Esophagus muscularis mucosa (tissue), 4 donors: ENCODE measurements at places on chromosomes 7 and 10. TPM values are rescaled to one million over a fixed set of nuclear protein-coding genes. Genes with fewer than 3 reads are reported as not detected.

ASZ1 gene
- not detected for total RNA-seq

OR2A12 gene
- total RNA-seq: not detected

DNA sequence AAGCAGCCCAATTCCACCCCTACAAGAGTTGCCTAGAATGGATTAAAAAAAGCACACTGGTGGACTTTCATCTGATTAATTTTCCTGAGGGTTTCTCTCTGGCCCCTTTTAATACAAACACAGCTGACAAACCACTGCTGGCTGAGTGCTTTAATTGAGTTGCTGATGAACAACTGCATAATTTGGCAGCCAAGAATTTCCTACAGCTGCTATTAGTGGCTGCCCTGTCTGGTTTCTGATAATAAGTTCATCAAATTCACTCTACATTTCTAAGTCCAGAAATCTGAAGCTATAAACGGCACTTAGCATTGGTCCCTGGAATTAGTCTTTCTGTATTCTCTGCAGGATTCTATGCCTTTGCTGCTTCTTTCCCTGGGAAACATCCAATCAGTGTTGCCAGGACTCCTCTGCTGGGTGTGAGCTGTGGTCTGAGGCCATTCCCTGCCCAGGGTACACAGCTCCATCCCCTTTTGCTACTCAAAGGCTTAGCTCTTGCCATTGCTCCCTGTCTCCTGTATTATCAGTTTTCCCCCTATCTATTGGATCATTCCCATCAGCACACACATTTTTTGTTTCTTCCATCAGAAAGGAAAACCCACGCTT, 110.6 kb downstream of the LSM5 start:
- no peak overlapping the region for H3K27ac ChIP-seq
- no peaks in the 10 kb centered on the region for H3K4me1 ChIP-seq

LLCFC1 gene
- not detected for total RNA-seq

- peak overlapping the region; percentile 89 for H3K27ac ChIP-seq
Measured at GRCh38 chr7:134777908-134778580, 1.4 kb upstream of the CALD1 start.

DNA sequence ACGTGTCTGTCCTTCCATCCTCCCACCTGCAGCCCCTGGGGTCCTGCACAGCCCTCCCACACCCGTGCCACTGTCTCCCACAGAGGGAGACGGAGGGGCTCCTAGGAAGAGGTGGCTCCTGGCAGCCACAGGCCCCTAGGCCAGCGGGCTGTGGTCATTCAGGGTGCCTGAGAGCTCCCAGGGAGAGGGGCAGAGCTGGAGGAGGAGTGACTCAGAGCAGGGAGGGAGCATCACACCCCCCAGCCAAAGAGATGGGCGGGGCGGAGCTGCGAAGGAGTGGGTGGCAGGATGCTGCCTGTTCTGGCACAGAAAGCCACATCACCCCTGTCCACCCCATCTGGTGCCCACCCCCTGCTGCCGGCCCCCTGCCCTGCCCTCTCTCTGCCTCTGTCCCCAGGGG, 50.5 kb downstream of the STK32C start:
- no peaks in the 10 kb centered on the region for H3K27me3 ChIP-seq
- H3K4me1 ChIP-seq: no peaks in the 10 kb centered on the region
- no peak overlapping the region for H3K4me3 ChIP-seq
- no peak overlapping the region for H3K27ac ChIP-seq

SSC4D gene
- total RNA-seq: 0.66 TPM

FGL2 gene
- total RNA-seq: 217 TPM

DNA sequence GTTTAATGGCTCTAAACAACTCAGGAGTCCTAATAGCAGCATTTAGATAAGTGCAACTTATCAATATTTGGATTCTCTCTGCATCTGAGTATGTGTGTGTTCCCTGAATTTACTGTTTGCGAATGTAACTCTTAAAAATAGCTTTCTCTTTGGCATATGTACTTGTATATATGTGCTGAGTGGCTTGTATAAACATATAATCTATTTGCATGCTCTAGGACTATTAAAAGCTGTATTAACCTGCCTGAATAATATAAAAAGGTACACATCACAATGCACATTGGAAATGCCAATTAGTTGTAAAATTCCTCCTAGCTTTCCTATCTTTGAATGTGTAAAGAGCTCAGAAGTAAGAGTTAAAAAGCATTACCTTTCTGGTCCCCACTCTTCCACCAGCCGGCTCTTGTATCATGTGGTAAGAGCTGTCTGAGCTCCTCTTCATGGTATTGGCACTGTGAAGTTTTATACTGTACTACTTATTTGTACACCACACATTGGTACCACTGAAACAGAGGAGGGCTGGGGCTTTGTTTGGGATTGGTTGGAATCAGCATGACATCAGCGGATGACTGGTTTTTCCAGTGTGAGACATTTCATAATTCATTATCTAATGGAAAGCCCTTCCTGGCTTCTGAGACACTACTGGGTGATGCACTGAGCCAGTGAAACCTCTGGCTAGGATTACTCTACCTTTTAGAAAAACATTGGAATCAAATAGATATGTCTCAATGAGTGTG, at the start of gene INHBA:
TSS of gene INHBA (minus strand) at position 456 of the 737 bp plus-strand sequence. CDS start 2,716 bp downstream, outside the sequence.
- H3K4me1 ChIP-seq: peaks cover 29% of the 10 kb centered on the region
- H3K27me3 ChIP-seq: no peaks in the 10 kb centered on the region
- DNase-seq: peak; percentile 92
- peak within 1 kb of the TSS; percentile 86 for H3K27ac ChIP-seq
- H3K4me3 ChIP-seq: peak within 1 kb of the TSS; percentile 70

DNA sequence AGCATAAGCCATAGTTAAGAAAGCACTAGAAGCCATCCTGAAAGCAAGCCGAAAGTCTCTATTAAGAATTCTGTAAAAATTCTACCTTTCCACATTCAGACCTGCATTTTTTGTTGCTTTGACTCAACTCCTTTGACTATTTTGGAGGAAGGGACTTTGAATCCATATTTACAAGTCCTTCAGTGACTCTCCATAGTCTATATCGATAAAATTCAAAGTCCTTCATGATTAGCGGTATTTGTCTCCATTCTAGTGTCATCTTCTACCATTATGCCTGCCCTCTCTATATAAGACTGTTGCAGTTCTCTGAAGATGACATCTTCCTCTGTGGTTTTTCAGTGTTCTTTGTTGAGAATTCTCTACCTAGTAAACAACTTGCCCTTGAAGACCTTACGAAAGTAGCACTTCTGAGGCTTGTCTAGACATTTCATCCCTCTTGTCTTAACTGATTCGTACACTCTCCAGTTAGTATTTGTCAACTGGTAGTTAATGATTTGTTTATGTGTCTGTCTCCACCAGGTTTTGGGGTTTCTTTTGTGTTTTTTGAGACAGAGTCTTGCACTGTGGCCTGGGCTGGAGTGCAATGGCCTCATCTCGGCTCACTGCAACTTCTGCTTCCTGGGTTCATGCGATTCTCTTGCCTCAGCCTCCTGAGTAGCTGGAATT, 1.7 kb downstream of the CCSER2 start:
- DNase-seq: no peak
- H3K27me3 ChIP-seq: no peaks in the 10 kb centered on the region
- peak overlapping the region; percentile 96 for H3K4me3 ChIP-seq
- no peaks in the 10 kb centered on the region for H3K36me3 ChIP-seq
- no peak overlapping the region for H3K27ac ChIP-seq

C10orf67 gene
- not detected for total RNA-seq

SPDYE2 gene
- not detected for total RNA-seq

DNA sequence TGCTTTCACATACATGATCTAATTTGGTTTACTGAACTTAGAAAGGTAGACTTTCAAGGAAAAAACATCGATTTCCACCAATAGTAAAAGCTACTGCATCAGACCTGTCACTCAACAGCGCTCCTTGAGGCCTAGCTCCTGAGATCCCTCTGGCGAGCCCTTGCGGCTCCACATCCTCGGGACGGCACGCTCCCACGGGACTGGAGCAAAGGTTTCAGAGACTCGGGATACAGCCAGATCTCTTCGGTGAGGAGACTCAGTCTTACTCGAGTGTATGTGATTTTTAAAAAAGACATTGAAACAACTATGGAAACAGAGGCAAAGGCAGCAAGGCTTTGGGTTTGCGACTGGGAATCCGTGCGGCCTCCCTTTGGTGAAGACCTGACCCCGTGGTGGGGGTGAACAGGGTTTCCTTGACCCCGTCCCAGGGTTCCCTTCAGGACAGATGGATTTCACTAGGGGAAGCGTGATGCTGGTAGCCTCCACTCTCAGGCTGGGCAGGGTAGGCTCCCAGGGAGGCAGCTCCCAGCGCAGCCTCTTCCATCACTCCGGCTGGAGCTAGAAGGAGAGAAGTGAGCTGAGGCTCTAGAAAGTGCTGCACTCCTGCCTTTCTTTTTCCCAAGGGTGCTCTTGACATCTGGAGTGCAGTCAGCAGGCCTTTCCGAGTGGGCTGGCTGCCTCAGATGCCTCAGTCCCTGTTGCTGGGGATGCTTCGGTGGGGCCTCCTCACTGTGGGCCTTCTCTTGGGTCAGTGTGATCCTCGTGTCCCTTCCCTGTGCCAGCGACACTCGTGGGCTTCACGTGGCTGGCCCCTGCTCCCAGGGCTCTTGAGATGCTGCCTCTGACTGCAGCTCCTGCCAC, 5.8 kb upstream of the ATP6V0E2 start:
- peaks cover 12% of the 10 kb centered on the region for H3K36me3 ChIP-seq
- no peak overlapping the region for H3K4me3 ChIP-seq
- no peak for DNase-seq
- H3K4me1 ChIP-seq: peaks cover 10% of the 10 kb centered on the region
- no peaks in the 10 kb centered on the region for H3K27me3 ChIP-seq

MCM10 gene
- 0.17 TPM for total RNA-seq

NUTM2E gene
- not detected for total RNA-seq

IFIT3 gene
- 7.8 TPM for total RNA-seq

GRCh38 chr7:28695300-28696295, 262.5 kb downstream of the TRIL start:
- H3K4me1 ChIP-seq: peaks cover 19% of the 10 kb centered on the region
- DNase-seq: no peak
- H3K36me3 ChIP-seq: no peaks in the 10 kb centered on the region
- no peaks in the 10 kb centered on the region for H3K27me3 ChIP-seq
- H3K4me3 ChIP-seq: no peak overlapping the region

NRG3 gene
- 0.17 TPM for total RNA-seq

- H3K27ac ChIP-seq: peak overlapping the region; percentile 90
- peaks cover 2% of the 10 kb centered on the region for H3K36me3 ChIP-seq
- H3K27me3 ChIP-seq: no peaks in the 10 kb centered on the region
- H3K4me3 ChIP-seq: peak overlapping the region; percentile 83
Measured at GRCh38 chr10:12194752-12195271, 879 bp downstream of the NUDT5 start.

CPEB3 gene
- total RNA-seq: 10.0 TPM
